ENCODE measurements at places on chromosomes 16 and 17.

- DNase-seq = no peak
Observed at GRCh38 chr16:19822533-19822932, 62.1 kb downstream of the GPRC5B start.

GRCh38 chr17:19757536-19758180 is 9.6 kb upstream of the ALDH3A1 start:
- no peak for DNase-seq

DNA sequence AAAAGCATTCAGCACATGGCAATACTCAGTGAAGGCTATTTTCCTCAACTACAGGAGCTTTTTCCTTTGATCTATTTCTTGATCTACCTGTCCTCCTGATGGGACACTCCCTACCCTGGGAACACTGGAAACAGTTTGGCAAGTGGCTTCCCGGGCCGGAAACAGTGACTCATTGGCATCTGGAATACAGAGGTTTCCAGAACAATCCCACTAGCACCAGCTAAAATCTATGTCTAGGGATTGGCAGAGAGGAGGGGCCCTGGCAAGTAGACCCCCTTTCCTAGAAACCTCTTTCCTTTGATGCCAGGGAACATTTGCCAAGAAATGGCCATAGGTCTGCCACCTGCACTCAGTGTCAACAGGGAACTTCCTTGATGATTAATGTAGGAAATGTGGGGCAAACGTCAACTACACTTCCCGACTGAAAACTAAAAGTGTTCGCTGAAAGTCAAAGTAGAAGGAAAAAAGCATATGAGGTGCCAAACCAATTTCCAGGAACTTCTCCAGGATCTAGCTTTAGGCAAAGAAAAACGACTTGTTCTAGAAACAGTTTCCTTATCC is 30.4 kb upstream of the FBXW10B start:
- DNase-seq = no peak

GRCh38 chr17:4527566-4528125 is 27.5 kb downstream of the MYBBP1A start:
- DNase-seq = no peak

GRCh38 chr17:61362396-61362795 is 37.2 kb upstream of the TBX2 start:
- DNase-seq = no peak
